ENCODE measurements at places on chromosomes 3 and 15. TPM values are rescaled to one million over a fixed set of nuclear protein-coding genes. Genes with fewer than 3 reads are reported as not detected.

KBTBD8 gene
- 20.4 TPM for total RNA-seq

CADPS gene
- not detected for total RNA-seq

WDR48 gene
- 61.0 TPM for total RNA-seq

ATP6V1A gene
- 31.3 TPM for total RNA-seq

RASSF1 gene
- 61.6 TPM for total RNA-seq

TEX55 gene
- total RNA-seq: not detected

ZBBX gene
- not detected for total RNA-seq

CSPG4 gene
- not detected for total RNA-seq
